ENCODE measurements at places on chromosomes 5 and 9.

- DNase-seq: no peak
These were observed 210.8 kb upstream of the ELL2 start for GRCh38 chr5:96172436-96172835.

- no peak for DNase-seq
These were observed 49.0 kb downstream of the SGCD start for GRCh38 chr5:156375895-156376495.

GRCh38 chr9:6049798-6050197 is 34.4 kb upstream of the RANBP6 start:
- no peak for DNase-seq

DNA sequence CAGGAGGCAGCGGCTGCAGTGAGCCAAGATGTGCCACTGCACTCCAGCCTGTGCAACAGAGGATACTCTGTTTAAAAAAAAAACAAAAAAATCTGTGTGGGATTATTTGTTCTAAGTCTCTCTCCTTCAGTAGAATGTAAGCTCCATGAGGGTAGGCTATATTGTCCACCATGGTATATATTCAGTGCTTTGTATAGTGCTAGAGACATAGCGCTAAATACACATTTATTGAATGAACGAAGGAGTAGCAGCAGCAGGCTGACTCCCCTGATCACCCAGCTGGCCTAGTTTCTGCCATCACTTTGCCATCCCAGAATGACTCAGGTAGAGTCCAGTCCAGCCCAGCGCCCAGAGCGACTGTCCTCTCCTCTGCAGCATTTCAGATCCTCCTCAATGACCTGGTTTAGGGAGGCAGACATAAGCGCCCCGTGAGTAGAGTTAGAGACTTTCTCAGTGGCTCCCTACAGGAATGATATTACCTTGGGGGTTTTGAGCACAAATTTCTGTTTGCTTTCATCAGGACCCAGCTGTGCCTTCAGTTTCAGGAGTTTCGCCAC is 716 bp downstream of the HARS1 start:
- no peak for DNase-seq

DNA sequence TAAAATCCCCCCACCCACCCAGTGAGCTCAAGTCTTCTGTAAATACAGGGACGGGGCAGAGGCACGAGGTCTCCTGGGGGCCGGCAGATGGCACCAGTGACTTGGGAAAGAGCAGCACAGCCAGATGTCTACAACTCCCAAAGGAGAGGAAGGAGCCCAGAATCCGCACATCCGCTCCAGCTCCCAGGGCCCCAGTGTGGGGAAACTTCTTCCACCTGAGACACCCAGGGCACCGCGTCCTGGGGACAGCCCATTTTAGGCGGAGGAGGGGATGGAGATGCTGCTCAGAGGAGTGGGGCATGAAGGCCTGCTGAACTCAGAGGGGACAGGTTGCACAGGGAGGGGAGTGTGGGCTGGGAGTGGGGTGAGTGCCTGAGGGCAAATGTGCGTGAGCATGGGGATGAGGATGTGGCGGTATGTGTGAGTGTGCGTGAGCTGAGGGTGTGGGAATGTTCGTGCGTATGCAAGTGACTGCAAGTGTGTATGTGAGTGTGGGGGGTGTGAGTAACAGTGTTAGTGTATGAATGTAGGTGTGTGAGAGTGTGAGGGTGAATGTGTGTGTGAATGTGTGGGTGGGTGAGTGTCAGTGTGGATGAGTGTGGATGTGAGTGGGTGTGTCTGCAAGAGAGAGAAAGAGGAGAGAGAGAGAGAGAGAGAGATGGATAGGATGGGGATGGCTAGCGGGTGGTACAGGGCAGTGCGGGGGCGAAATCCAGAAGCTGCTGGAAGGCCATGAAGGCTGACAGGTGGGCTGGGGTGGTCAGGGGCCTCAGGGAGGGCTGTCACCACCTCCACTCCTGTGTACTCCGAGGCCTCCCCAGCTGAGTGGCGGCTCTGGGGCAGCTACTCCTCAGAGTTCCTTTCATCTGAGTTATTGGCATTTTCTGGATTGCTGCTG is 63.5 kb downstream of the DUSP1 start:
- DNase-seq: no peak

DNA sequence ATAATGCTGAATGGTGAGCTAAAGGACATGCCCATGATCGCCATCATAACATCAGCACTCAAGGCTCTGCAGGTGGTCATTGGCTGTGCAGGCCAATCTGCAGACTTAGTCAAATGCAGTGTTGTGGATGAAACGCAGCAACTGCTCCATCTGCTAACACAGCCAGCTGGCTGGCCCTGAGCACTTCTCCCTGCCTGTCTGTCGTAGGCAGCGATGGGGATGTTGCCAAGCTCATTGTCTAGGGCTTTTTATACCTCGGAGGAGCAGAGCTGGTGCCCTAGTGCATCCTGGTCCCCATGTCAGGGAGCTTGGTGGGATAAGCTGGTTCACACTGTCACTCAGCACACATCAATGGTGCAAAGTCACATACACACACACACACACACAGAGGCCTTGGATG is 189.4 kb downstream of the TENT4A start:
- no peak for DNase-seq

- no peak for DNase-seq
These were observed 73.1 kb downstream of the NDUFAF2 start for GRCh38 chr5:61018062-61018461.

- no peak for DNase-seq
These were observed 157.7 kb downstream of the SLC24A2 start for GRCh38 chr9:19631181-19631580.

DNA sequence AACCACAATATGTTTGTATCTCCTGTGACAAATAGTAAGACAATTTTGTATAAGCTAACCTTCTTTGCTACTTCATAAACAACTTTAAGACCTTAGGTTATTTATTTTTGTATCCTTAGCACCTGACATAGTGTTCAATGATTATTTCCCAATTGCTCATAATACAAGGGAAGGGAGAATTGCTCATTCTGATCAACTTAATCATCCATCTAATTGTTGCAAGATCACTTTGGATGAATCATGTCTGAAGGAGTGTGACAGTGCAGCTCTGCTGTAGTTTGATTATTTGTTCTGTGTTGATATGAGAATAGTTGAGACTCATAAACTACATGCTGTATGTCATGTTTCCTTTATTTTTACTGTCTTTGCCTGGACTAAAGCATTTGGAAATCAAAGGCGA is 721.3 kb upstream of the SEMA6A start:
- DNase-seq: no peak

DNA sequence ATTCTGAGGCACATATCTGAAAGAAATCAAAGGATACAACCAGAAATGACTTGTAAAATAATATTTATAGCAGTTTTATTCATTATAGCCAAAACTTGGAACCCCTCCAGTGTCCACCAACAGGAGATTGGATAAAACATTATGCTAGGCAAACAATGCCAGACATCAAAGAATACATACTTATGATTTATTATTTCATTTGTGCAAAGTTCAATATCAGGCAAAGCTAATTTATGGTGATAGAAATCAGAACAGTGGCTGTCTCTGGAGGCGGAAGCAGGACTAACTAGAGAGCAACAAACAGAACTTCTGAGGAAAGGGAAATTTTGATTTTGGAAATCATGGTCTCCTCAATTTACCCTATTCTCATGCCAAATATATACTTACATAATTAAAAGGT is 193.1 kb downstream of the ICE1 start:
- DNase-seq: no peak
